ENCODE measurements at places on chromosomes 1 and 21.

DNA sequence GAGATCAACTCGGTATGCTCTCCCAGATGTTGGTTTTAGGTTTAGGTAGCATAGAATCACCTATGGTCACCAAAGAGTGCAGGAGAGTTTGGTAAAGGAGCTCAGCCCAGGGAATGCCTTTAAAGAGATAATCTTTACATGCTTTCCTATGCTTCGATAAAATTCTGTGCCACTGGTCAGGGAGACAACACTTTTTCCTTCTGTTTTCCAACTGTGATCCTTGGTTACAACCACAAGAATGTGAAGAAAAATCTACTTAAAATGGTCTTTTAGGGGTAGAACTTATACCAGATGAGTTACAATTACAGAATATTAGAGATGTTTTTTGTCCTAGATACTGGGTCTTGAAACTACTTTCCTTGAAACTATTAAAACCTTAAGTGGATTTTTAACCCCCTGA, 895.6 kb downstream of the TTLL7 start:
- DNase-seq: no peak

- no peak for DNase-seq
These were observed 60.6 kb downstream of the RGS2 start for GRCh38 chr1:192869308-192869940.

GRCh38 chr1:89728381-89728780, 92.5 kb upstream of the LRRC8D start:
- no peak for DNase-seq

- no peak for DNase-seq
These were observed 12.7 kb downstream of the TPM3 start for GRCh38 chr1:154178911-154179811.

Measured in stimulated activated CD8-positive, alpha-beta memory T cell treated with anti-CD3 and anti-CD28 coated beads, Interleukin-12 subunit alpha, Interleukin-12 subunit beta, amount 100 ng/mL, for 1 hour (primary cell).